DMS79 treated with DMSO at 0.1 percent for 48 hours (cell line): ENCODE measurements at places on chromosomes 7 and 10.

DNA sequence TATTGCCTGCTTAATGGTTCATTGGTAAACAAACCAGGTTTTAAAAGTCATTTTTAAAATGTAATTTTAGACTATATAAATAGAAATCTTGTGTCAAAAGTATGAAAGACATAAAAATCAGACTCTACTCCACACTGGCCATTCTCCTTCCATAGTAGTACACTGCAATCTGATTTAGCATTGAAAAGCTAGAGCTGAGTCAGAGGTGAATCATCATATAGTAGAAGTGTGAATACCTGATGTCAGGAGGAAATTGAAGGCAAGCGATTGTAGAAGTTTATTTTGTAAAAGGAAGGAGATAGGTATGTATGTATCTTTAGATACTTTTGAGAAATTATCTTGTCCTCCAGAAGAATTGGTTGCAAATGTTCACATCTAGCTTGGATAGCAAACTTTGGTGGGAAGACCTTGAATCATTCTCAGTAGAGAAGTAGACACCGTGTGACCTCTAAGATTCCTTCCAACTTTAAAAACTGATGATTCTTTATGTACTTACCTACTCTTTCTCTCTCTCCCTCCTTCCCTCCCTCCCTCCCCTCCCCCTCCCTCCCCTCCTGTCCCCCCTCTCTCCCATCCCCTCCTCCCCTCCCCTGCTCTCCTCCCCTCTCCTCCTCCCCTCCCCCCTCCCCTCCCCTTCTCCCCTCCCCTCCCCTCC, 88.1 kb downstream of the BTAF1 start:
- DNase-seq = no peak

GRCh38 chr10:18303851-18304801, 163.9 kb downstream of the CACNB2 start:
- DNase-seq = no peak

- no peak for DNase-seq
These were observed 147.9 kb downstream of the DGKB start for GRCh38 chr7:14754631-14755030.

DNA sequence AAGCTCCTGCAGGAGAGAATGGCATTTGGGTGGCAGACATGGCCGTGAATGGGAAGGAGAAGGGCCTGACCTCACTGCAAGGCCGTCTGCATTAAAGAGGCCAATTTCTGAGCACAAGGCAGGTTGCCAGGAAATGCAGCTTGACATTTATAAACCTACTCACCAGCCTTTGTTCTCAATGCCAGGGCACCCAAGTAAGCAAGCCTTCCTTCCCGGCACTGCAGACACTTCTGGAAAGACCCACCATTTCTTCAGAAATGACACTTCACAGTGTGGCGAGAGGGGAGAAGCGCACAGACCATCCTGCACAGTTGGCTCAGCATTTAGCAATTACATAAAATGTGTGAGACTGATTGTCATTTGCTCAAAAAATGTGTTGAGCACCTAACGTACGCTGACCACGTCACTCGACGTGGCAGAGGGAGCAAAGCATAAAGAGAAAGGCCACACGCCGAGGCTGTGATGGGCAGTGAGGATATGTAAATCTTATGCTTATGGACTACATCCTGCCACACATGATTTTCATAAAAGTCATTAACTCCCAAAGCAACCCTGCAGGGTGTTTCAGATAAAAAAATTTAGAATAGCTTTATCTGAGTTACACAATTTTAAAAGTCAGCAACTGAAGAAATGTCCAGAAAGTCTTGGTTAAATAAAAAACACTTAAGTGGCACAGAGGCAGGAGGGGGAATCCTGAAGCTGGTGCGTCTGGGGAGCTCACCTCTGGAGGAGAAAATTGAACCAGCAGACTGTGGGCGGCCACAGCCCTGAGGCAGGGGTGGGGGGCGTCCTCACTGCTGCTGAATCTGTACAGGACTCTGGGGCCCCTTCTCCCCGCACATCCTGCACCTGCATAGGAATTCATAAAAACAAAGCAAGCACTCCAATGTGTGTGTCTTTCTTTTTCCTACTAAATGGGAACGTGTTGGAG, 543.8 kb downstream of the PTPRN2 start:
- DNase-seq = peak; percentile 83

DNA sequence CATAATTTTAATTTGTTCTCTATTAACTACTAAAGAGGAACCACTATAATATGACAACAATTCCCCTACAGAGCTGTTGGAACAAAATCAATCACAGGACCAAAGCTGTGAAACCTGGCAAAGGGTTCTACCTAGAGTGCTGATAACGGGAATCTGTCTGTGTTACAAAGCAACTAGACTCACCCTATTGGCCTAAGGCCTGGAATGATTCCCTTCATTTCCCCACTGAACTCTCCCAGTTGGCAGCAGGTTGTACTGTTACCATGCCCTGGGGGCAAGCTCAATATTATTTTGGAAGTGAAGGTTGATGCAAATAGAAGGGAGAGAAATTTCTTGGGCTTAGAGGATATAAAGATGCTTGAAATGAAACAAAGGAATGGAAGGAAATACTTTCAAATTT, 81.8 kb downstream of the SEMA3A start:
- DNase-seq = no peak

DNA sequence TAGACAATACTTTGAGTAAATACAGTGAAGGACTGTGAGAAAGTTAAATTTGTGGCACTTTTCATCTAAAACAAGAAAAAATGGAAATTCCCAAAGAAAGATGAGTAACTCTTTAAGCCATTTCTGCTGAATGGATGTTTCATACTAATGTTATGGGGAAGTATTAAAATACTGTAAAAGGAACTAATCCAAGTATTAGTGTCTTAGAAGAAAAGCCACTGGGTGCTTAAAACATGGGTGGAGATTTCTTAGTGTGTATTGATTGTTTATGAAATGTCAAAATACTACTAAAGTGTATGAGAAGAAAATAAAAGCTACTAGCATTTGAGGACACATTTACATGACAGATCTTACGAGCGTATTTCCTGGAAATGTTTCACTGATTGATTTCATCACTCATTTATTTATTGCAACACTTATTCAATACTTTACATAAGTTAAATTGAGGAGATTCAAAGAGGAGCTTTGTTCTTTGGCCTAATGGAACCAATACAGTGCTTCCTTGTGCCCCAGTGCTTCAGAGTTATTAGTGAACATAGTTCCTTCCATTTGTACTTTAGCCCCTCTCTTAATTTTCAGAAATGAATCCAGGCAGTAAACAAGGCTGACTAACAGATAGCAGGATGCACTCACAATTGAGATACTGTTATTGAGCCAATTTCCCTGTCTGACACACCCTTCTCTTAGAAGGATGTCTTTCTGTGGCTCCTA, 155.5 kb upstream of the AHR start:
- DNase-seq = no peak

DNA sequence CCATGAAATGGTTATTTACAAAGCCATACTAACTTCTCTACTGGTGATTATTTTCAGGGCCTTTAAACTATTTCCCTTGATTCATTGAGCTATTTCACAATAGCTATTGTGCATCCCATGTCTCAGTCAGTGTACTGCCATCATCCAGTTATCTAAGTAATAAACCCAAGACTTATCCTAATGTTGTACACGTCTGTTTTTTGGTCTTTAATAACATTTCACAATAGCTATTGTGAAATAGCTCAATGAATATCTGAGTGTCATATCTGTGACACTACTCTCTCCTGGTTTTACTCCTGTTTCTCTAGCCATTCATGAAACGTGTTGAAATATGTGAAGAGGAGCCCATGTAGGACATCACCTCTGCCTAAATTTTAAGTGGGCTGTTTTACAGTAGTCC, 36.5 kb upstream of the TMEM140 start:
- DNase-seq = no peak

GRCh38 chr10:118356628-118357027, 14.5 kb upstream of the FAM204A start:
- DNase-seq = no peak

DNA sequence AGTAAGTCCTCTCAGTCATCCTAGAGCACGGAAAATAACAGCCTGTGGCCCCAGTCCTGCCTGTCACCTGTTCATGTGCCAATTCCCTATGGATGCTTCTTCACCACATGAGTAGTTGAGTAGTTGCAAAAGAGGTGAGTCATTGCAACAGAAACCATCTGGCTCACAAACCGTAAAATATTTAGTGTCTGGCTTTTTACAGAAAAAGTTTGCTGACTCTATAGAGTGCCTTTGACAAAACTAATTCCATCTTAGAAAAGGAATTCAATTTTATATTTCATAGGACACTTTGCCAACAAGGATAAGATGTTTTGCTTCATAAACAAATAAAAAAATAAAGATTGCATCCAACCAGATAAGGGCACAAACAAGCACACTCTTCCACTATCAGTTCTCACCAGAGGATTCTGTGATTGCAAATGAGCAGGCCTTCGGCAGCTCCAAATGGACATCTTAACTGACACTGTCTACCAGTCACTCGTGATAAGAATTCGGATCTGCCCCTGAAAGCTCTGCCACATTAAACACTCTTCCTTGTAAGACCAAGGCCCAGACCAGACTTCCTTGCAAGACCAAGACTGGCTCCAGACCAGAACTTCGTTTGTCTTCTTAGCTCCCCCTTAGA, 242.7 kb upstream of the SEMA3C start:
- peak; percentile 98 for DNase-seq

DNA sequence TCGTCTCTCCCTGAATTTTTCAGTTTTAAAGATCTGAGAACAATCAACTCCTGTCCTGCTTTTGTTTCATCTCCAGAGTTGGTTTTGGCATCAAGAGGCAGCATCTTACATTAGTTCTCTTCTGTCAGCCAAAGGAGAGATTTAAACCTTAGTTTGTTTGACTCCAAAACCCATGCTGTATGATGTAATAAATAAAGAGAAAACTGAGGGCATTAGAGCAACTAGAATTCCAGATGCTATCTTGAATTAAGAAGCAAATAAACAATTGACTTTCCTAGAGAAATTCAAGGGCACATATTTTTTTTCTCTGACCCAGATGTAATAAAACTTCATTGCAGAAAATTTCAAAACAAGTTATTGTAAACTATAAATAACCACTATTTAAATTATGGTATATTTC, 54.4 kb downstream of the INHBA start:
- DNase-seq = no peak

GRCh38 chr7:19772841-19773760, at the start of gene TMEM196:
TSS of gene TMEM196 (minus strand) at chr7:19773617. CDS start at chr7:19772696, 921 bp downstream.
- DNase-seq = peak; percentile 64

GRCh38 chr7:77729574-77730348, 33.5 kb downstream of the RSBN1L start:
- no peak for DNase-seq

DNA sequence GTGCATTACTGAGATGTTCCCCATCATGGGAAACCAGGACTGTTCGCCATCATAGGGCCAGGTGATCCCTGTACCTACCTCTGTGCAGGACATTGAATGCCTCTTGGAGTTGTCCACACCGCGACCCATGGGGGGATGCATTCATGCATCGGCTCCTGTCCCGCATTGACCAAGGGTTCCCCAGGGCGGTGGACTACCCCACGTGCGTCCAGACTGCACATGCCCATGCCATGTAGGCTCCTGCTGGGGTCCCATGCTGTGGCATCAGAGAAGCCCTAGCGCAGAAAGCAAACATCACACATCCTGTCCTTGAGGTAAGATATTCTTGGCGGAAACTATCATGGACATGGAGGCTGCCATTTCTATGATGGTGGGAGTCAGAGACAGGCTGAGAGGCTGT, 121.6 kb upstream of the UNC5B start:
- DNase-seq = no peak

- DNase-seq = no peak
These were observed 603.5 kb upstream of the NRP1 start for GRCh38 chr10:33938001-33938400.

GRCh38 chr7:24143547-24143946, 140.4 kb upstream of the NPY start:
- peak; percentile 11 for DNase-seq

DNA sequence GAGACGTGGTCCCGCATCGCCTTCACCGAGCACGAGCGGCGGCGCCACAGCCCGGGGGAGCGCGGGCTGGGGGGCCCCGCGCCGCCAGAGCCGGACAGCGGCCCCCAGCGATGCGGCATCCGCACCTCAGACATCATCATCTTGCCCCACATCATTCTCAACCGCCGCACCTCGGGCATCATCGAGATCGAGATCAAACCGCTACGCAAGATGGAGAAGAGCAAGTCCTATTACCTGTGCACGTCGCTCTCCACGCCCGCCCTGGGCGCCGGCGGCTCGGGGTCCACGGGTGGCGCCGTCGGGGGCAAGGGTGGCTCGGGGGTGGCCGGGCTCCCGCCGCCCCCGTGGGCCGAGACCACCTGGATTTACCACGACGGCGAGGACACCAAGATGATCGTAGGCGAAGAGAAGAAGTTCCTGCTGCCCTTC, 737 bp downstream of the CNNM2 start:
- peak; percentile 1 for DNase-seq

- DNase-seq = no peak
These were observed 86.0 kb upstream of the FGFR2 start for GRCh38 chr10:121684276-121684675.
